ENCODE measurements at places on chromosomes 5 and 9. TPM values are rescaled to one million over a fixed set of nuclear protein-coding genes. Genes with fewer than 3 reads are reported as not detected.

DNA sequence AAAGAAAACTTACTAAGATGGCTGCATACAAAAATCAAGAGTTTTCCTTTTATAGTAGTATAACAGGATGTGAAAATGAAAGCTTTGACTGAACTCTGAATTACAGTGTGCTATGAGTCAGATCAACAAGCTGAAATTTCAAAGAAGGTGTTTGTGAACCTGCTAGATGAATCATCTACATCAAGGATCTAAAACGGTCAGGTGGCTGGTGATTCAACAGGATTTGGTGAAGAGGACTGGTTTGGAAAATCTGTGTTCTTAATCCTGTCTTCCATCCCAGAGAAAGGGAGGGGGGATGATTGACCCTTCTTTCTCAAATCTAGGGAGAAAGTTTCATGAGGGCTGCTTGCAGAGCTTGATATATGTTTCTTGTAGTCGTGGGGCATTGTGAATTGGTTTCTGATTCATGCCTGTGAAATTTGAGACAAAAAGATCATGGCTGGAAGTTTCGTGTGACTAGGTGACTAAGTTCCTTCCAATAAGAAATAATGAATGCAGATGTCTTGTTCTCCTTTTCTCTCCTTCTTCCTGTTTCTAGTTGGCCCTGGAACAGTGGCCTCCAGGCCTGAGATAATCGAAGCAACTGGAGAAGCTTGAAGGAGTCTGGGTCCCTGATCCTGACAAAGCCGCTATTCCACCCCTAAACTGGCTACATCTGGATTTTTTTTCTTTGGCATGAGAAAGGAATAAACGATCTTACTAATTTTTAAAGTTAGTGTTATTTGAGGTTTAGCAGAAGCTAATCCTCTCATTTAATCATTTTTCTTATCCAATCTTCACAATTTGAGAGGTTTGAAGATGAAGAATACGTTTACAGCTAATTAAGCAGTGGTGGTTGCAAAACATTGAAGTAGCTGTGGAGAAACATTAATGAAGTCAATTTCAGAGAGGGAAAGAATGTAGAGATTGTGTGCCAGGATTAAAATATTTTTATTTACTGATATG lies 67.2 kb downstream of the MRPS30 start:
- no peak for DNase-seq

GRCh38 chr9:134489621-134490408 lies 151.8 kb upstream of the COL5A1 start:
- no peak for DNase-seq

The RGS7BP gene
- 5.2 TPM for total RNA-seq

The ATP10B gene
- total RNA-seq = 0.48 TPM

All from ovary (tissue), 10 donors.